ENCODE measurements at places on chromosomes 11 and 22. TPM values are rescaled to one million over a fixed set of nuclear protein-coding genes. Genes with fewer than 3 reads are reported as not detected.

GRCh38 chr22:42194953-42195352, 64.3 kb upstream of the CYP2D6 start:
- no peak for DNase-seq

GRCh38 chr22:46749682-46750529, 11.9 kb upstream of the CERK start:
- no peak for DNase-seq

DNA sequence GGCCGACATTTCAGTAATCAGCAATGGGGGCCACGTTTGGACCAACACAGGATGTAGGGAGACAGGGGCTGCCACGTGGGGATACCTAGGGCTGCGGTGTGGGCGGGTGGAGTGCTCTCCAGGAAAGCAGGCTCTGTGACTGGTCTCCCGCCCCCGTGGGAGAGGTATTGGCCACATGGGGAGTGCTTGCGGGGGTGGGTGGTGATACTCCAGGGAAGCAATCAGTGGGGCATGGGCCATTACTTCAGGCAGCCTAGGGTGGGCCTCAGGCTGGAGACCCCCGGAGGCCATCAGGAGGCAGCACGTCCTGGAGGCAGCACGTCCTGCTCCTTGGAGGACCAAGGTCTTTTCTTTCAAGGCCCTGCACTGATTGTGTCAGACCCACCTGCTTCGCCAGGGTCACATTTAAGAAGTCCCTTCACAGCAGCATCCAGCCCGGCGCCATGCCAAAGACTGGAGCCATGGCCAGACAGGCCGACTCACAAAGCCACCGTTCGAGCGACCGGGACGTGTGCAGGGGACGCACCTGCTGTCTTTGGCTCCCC, 3.0 kb upstream of the MUC2 start:
- no peak for DNase-seq

GRCh38 chr22:44572414-44573207, 74.6 kb upstream of the RTL6 start:
- DNase-seq, result no peak

GRCh38 chr11:120178561-120179056, 32.2 kb upstream of the OAF start:
- peak; percentile 57 for DNase-seq

DNA sequence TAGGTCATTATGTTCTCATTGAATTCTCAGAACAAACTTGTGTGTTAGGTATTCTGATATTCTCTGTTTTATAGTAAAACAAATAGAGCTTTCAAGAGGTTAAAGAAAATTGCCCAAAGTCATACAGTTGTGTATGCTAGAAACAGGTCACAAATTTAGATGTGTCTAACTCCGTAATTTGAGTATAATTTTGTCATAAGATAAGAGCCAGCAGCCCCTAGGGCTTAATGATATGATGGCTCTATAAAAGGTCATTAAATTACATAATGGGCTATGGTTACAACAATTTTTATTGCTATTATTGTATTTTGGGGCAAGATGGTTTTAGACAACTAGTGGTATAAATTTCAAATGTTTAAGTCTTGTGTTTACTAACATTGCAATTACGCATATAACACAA, 701.9 kb downstream of the LUZP2 start:
- DNase-seq, result no peak

- no peak for DNase-seq
Observed at GRCh38 chr22:20405291-20405930, 11.5 kb downstream of the ZNF74 start.

GRCh38 chr11:61021661-61022212, 50.3 kb downstream of the CD6 start:
- no peak for DNase-seq

- peak; percentile 7 for DNase-seq
Observed at GRCh38 chr11:10488934-10489691, 34.0 kb downstream of the AMPD3 start.

- no peak for DNase-seq
Observed at GRCh38 chr22:20405931-20406685, 12.2 kb downstream of the ZNF74 start.

GRCh38 chr22:50339945-50340879, 2.9 kb upstream of the PPP6R2 start:
- DNase-seq, result no peak

GRCh38 chr11:12161137-12161536, 50.7 kb downstream of the MICAL2 start:
- no peak for DNase-seq

- no peak for DNase-seq
Observed at GRCh38 chr11:97856666-97857065, 1164.1 kb upstream of the CNTN5 start.

DNA sequence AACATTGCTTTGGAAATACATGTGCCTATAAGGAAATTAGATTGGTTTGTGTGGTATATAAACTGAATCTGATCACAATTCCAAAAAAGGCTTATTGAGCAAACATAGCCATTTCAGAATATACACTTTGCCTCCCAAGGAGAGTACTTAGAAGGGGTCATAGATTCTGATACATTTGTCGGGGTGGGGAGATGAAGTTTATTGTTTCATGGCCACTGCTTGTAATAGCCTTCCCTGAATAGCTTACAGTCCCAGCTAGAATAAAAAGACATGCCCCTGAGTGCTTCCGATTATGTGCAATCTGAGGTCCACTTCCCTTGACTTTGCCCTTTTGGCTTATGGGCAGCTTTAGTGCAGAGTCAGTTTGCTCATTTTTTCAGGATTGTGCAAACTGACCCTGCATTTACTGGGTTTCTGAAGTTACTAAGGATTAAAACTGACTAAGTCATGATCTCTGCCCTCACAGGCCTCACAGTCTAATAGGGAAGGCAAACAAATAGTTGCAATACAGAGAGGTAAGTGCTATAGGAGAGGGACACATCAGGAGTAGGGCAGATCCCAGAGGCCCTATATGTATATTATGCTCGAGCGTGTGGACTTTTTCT, 184.2 kb downstream of the BLID start:
- no peak for DNase-seq

- DNase-seq, result no peak
Observed at GRCh38 chr11:128595221-128595620, 7.9 kb upstream of the ETS1 start.

- no peak for DNase-seq
Observed at GRCh38 chr11:7428196-7428595, 57.1 kb upstream of the OLFML1 start.

GRCh38 chr11:109093354-109093753, 328.6 kb upstream of the C11orf87 start:
- DNase-seq, result no peak

DNA sequence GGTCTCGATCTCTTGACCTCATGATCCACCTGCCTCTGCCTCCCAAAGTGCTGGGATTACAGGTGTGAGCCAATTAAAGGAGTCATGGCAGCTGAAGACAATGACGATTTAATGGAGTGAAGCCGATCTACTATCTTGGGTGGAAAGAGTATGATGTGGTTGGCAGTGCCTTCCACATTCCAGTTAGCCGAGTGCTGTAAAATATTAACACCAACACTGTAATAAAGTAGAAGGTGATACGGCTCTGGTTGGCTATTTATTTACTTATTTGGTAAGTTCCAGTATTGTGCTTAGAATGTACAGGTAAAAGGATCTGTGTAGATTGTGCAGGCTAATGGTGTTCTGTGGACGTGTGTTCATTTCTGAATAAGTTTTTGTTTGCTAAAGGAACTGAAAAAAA, 149.6 kb upstream of the MTMR2 start:
- DNase-seq, result no peak

GRCh38 chr11:11961399-11962028, 46.9 kb downstream of the DKK3 start:
- no peak for DNase-seq

GRCh38 chr22:46591930-46592329, 28.3 kb upstream of the GRAMD4 start:
- no peak for DNase-seq

- no peak for DNase-seq
Observed at GRCh38 chr11:68412593-68413475, 47.7 kb upstream of the PPP6R3 start.

DNA sequence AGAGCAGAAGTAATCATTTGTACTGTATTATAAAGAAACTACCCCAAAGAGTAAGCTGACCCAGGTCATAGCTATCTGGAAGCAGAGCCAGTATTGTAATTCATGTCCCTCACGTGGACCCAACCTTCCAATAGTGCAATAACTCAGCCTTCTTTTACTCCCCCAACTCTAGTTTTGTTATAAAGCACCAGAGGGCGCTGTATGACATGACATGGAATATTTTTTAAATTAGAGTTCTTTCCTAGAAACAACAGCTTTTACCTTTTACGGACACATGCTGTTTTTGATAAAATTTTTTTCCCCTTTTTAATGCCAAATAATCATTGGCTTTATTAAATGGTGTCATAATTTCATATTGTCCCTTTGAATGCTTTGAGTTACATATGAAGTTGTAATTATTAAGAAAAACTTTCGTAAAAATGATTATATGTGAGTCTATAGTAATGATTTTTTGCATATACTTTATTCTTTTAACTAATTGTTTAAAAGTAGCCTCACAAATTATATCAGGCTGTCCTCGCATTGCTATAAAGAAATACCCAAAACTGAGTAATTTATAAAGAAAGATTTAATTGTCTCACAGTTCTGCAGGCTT, 76.9 kb downstream of the DKK3 start:
- DNase-seq, result peak; percentile 38

DNA sequence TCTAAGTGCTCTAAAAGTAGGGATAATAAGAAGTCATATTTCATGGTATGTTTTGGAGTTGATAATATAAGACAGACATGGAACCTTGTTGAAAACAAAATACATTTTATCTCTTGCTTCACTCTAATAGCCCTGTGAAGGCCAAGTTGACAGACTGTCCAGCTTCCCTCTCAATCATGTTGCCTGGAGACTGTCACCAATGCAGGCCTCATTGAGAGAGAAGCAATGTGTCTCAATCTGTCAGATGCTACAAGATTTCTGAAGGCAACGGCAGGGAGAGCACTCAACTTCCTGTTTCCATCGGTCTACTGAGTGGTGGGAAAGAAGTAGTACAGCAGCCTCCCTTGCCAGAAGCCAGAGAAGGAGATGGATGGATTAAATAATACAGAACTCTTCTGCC, 23.6 kb upstream of the FJX1 start:
- DNase-seq, result no peak

DNA sequence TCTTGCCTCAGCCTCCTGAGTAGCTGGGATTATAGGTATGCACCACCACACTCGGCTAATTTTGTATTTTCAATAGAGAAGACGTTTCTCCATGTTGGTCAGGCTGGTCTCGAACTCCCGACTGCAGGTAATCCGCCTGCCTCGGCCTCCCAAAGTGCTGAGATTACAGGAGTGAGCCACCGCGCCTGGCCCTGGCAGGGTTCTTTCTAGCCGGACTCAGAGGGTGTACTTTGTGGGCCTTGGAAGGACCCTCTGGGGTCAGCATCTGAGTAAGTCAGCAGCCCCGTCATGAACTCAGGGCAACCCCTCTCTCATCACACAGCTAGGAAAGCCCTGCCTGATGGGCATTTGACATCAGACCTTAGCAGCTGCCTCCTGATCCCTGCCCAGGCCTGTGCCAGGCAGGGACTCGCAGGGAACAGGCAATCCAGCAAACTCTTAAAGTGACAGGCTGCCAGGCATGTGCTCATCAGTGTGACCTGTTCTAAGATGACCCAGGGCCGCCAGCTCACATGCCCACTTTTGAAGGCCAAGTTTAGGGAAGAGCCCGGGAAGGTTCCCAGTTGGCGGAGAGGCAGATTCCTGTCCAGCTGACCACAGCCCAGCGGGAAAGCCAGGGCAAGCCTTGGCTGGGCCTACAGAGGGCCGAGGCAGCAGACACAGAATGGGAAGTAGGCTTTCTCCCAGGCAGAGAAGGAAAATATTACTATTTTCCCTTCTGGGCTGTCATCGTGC, 92.9 kb downstream of the MORC2 start:
- no peak for DNase-seq

DNA sequence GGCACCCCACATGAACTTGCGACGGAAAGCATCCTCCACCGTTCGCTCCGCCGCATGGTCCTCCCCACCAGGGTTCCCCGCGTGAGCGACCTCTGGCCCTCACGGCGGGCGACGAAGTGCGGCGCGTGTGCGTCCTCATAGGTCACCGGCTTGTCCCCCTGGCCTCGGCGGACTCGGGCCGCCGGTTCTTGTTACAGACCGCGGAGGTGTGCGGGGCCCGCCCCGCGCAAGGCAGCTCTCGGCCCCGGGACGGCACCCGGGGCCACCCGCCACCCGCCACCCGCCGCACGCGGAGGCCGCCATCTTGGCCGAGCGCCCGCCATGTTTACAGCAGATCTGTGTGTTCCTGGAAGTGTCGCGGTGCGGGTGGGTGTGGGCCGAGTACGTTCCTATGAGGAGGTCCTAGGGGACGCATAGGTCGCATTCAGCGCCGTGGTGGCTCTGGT, 3.5 kb upstream of the IFITM2 start:
- DNase-seq, result no peak

GRCh38 chr11:72760539-72761405, 8.6 kb upstream of the ARAP1 start:
- DNase-seq, result no peak

- DNase-seq, result peak; percentile 29
Observed at GRCh38 chr22:41862160-41862529, 29.2 kb downstream of the SREBF2 start.

- no peak for DNase-seq
Observed at GRCh38 chr22:26342745-26343410, 86.2 kb upstream of the ASPHD2 start.

GRCh38 chr22:48699511-48699910, 1128.2 kb downstream of the BRD1 start:
- no peak for DNase-seq

DNA sequence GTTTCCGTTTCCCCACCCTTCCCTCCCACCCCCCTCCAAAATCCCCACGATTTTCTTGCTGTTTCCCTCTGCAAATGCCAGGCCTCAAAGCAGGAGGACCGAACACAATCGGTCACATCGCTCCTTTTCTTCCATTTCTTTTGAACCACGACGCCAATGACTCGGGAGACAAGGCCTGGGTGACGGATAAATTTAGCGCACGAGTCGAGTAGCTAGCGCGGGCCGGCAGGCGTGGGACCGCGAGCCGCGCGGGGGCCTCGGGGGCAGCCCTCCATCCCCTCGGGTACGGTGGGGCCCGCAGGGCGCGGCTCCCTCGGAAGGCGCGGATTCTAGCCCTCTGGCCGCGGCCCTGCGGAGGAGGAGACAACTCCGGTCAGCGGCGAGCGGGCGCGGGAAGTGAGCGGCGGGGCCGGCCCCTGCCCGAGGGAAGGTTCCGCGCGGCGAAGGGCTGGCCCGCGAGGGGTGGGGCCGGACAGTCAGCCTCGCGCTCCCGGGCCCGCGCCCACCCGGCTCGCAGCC, 414 bp downstream of the JOSD1 start:
- peak; percentile 68 for DNase-seq

The GNAZ gene
- total RNA-seq, result 15.6 TPM

The CCDC87 gene
- total RNA-seq, result 0.24 TPM

The SLC16A8 gene
- not detected for total RNA-seq

The YWHAH gene
- 81.6 TPM for total RNA-seq

The BRSK2 gene
- 2.2 TPM for total RNA-seq

The FJX1 gene
- total RNA-seq, result 8.4 TPM

The SIK3 gene
- total RNA-seq, result 12.3 TPM

The BIK gene
- not detected for total RNA-seq

The INS gene
- total RNA-seq, result not detected

The TRPC6 gene
- total RNA-seq, result 53.4 TPM

The DLG2 gene
- total RNA-seq, result 25.3 TPM

The TSGA10IP gene
- not detected for total RNA-seq

The KRTAP5-4 gene
- not detected for total RNA-seq

The APOBEC3A gene
- total RNA-seq, result 16.6 TPM

The CYB5R2 gene
- 50.3 TPM for total RNA-seq

All from umbilical cord (tissue), 2 donors.